AG09319 (cell line): ENCODE measurements at places on chromosomes 12 and 14.

GRCh38 chr14:30355431-30355913 is 203.5 kb upstream of the G2E3 start:
- no peak for DNase-seq

DNA sequence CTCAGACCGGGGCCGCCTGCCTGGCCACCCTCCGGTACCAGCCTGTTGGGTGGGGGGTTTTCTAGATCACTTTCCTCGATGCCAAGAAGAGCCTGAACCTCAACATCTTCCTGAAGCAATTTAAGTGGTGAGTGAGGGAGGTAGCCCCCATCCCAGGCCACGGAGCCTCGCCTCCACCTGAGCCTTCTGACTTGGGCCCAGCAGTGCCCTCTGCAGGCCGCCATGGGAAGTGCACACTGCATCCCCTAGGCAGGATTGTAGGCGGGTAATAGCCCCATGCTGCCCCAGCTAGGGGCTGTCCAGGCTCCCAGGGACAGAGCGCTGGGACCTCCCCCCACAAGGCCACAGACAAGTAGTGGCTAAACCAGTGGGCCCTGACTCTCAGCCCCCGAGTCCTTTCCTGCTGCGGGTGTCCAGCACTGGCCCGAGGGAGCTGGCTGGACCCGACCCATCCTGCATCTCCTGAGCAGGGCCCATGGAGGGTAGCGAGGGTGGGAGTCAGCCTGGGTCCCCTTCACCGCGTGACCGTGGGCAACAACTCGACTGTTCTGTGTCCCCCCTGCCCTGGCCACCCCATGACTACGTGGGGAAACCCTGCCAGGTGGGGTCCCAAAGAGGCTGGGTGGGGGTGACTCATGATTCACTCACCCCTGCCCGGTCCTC is 15.3 kb upstream of the ADSS1 start:
- DNase-seq, result no peak

- DNase-seq, result no peak
Observed at GRCh38 chr14:101772770-101773169, 11.3 kb downstream of the PPP2R5C start.

- no peak for DNase-seq
Observed at GRCh38 chr12:79959484-79959883, 24.6 kb upstream of the PPP1R12A start.

DNA sequence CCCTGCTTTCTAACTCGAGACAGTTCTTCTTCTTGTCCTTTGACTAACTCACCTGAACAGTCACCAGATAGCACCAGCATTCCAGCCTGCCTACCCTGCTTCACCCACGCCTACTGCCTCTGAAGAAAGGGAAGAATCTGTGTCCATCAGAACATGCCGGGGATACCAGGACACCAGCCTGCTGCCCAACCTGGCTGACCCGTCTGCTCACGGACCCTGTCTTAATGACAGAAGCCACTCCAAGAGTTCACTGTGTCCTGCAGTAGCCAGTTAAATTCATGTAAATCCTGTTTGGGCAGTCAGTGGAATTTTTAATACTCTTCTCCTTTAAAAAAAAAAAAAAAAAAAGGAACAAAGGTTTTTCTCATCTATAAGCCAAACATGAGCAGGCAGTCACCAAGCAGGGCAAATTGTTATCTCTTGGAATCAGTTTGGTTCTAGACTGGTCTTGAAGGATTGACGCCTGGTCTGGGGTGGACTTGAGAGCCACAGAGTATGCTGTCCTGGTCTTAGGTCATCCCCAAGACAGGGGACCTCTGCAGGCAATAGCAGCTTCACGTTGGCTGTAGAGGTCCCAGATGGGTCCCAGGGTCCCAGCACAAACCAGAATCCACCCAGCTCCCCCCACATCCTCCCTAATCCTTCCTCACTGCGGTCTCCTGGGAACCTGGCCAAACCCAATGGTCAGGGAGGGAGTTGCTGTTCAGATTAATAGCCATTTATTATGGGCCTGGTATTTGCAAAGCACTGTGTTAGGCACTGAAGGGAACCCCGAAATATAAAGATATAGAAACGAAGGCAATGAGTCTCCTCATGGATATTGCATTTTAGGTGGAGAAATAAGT is 181.1 kb upstream of the HIF1A start:
- no peak for DNase-seq
